ENCODE measurements at places on chromosomes 16 and 17. TPM values are rescaled to one million over a fixed set of nuclear protein-coding genes. Genes with fewer than 3 reads are reported as not detected.

GRCh38 chr17:40645291-40645690 lies 2.3 kb downstream of the SMARCE1 start:
- H3K27me3 ChIP-seq: no peaks in the 10 kb centered on the region
- DNase-seq: no peak
- H3K27ac ChIP-seq: no peak overlapping the region
- no peak overlapping the region for H3K4me3 ChIP-seq

DNA sequence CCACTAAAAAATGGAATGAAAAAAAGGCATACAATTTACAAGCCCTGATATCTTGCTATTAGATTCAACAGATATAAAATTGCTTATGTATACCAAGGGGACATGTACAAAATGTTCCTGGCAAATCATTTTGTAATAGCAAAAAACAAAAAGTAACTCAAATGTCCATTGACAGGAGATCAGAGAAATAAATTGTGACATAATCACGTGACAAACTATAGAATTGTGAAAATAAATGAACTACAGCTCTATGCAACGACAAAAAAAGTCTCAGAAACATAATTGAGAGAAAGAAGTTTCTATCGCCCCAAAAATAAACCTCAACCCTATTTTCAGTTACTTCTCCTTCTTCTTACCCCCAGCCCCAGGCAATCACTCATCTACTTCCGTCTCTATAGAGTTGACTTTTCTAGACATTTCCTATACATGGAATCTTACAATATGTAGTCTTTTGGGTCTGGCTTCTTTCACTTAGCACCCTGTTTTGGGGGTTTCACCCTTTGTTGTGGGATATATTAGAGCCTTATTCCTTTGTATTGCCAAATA lies 12.1 kb upstream of the ACE start:
- H3K36me3 ChIP-seq: no peaks in the 10 kb centered on the region
- H3K4me3 ChIP-seq: no peak overlapping the region
- H3K27me3 ChIP-seq: no peaks in the 10 kb centered on the region
- no peaks in the 10 kb centered on the region for H3K4me1 ChIP-seq
- no peak overlapping the region for H3K27ac ChIP-seq

DNA sequence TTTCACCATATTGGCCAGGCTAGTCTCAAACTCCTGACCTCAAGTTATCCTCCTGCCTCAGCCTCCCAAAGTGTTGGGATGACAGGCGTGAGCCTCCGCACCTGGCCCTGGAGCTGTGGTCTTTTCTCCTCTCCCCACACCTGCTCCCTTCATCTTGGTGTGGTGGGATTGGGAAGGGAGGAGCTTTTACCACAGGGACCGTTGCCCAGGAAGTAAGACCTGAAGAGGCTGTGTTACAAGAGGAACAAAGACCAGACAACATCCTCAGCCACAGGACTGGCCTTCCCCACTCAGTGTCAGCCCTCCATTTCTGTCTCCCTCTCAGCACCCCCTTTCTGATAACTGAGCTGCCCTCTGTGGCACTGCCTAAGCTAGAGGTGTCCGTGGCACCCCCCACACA lies 9.4 kb upstream of the C17orf113 start:
- DNase-seq: no peak
- H3K4me1 ChIP-seq: peaks cover 6% of the 10 kb centered on the region
- no peak overlapping the region for H3K27ac ChIP-seq
- H3K4me3 ChIP-seq: no peak overlapping the region
- H3K27me3 ChIP-seq: peaks cover 19% of the 10 kb centered on the region
- H3K36me3 ChIP-seq: no peaks in the 10 kb centered on the region

The DBNDD1 gene
- 5.3 TPM for total RNA-seq

The STH gene
- total RNA-seq: not detected

The CD300A gene
- 2.5 TPM for total RNA-seq

- no peaks in the 10 kb centered on the region for H3K36me3 ChIP-seq
- H3K27ac ChIP-seq: peak overlapping the region; percentile 20
- H3K4me1 ChIP-seq: peaks cover 50% of the 10 kb centered on the region
- no peak overlapping the region for H3K4me3 ChIP-seq
- no peaks in the 10 kb centered on the region for H3K27me3 ChIP-seq
- DNase-seq: no peak
Measured at GRCh38 chr16:82756283-82756599, 129.5 kb downstream of the CDH13 start.

DNA sequence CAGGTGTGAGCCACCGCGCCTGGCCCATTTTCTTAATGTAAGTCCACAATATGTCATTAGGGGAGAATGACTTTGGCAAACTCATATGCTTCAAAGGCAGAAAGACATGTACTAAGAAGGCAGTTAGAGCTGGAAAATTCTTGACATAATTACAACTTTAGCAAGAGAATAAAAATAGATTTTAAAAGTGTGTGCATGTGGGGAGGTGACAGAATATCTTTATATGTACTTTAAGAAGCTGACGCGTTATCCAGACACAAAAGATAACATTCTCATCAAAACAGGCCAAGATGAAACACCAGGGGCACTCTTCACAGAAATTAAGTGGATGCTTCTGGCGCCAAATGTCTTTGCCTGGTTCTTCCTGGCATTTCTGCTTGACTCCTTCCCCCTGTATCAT lies 28.2 kb downstream of the GJC1 start:
- peaks cover 4% of the 10 kb centered on the region for H3K36me3 ChIP-seq
- H3K27me3 ChIP-seq: no peaks in the 10 kb centered on the region
- H3K4me3 ChIP-seq: no peak overlapping the region
- DNase-seq: no peak
- peaks cover 69% of the 10 kb centered on the region for H3K4me1 ChIP-seq

GRCh38 chr17:49218941-49219913 lies 8.7 kb downstream of the ABI3 start:
- peak; percentile 43 for DNase-seq
- H3K36me3 ChIP-seq: no peaks in the 10 kb centered on the region
- H3K4me3 ChIP-seq: no peak overlapping the region
- H3K4me1 ChIP-seq: peaks cover 62% of the 10 kb centered on the region
- peak overlapping the region; percentile 80 for H3K27ac ChIP-seq

DNA sequence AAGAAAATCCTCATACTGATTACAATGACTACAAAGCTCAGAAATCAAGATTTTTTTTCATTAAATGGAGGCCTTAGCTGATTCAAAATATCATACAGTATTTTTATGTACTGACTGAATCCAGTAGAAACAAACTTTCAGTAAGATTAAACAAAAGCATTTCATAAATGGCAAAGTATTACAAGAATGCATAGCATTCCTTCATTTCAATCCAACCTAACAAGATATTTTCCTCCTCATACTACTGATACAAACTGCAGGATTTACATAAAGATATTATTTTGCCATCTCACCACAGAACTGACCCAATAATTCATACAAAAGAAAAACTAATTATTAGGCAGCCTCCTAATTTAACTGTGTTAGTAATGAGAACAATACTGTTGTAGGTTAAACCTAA lies 6.2 kb upstream of the KANSL1 start:
- no peak overlapping the region for H3K27ac ChIP-seq
- H3K4me1 ChIP-seq: peaks cover 9% of the 10 kb centered on the region
- no peaks in the 10 kb centered on the region for H3K27me3 ChIP-seq
- H3K36me3 ChIP-seq: no peaks in the 10 kb centered on the region

- H3K27ac ChIP-seq: no peak overlapping the region
- peaks cover 11% of the 10 kb centered on the region for H3K4me1 ChIP-seq
- H3K4me3 ChIP-seq: no peak overlapping the region
- no peak for DNase-seq
- H3K27me3 ChIP-seq: no peaks in the 10 kb centered on the region
Measured at GRCh38 chr17:29170682-29171081, 9.5 kb downstream of the MYO18A start.

GRCh38 chr17:73551759-73552158 lies 92.5 kb downstream of the SDK2 start:
- H3K27me3 ChIP-seq: no peaks in the 10 kb centered on the region
- no peak overlapping the region for H3K27ac ChIP-seq
- H3K4me1 ChIP-seq: peaks cover 5% of the 10 kb centered on the region
- no peak overlapping the region for H3K4me3 ChIP-seq
- H3K36me3 ChIP-seq: no peaks in the 10 kb centered on the region

- no peak overlapping the region for H3K27ac ChIP-seq
- no peak for DNase-seq
- no peaks in the 10 kb centered on the region for H3K36me3 ChIP-seq
- H3K27me3 ChIP-seq: no peaks in the 10 kb centered on the region
Measured at GRCh38 chr16:27289669-27290068, 21.1 kb upstream of the NSMCE1 start.

DNA sequence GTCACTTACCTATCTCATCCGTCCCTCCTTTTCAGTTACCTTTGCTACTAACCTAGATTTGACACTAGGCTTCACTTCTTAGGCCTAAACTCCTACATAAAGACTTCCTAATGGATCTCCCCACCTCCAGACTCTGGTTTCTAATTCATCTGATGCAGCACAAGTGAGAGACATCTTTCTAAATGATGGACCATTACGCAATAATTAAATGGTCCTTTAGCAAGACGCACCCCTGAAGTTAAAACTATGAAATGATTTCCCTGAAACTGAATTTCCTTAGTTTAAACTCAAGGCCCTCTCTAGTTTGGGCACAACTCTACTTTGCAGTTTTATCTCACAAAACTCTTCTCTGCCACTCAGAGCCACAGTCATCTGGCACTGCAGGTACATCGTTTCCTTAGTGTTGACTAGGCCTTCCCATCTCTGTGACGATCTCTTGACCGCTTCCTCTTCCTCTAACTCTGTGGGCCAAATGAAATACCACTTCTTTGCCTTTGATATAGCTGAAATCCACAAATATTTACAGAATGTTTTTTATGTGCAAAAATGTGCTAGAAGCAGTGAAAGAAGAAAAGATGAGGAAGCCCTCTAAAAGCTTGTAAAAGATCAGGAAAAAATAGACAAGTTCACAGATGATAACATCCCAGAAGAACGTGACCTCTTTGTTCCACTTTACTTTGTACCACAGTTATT lies 3.3 kb downstream of the SYNRG start:
- H3K36me3 ChIP-seq: peaks cover 9% of the 10 kb centered on the region
- no peaks in the 10 kb centered on the region for H3K27me3 ChIP-seq
- peaks cover 13% of the 10 kb centered on the region for H3K4me1 ChIP-seq
- no peak overlapping the region for H3K27ac ChIP-seq
- no peak overlapping the region for H3K4me3 ChIP-seq

- H3K27me3 ChIP-seq: no peaks in the 10 kb centered on the region
- H3K4me3 ChIP-seq: no peak overlapping the region
- no peaks in the 10 kb centered on the region for H3K36me3 ChIP-seq
- H3K27ac ChIP-seq: no peak overlapping the region
Measured at GRCh38 chr17:12545877-12546513, 119.7 kb upstream of the MYOCD start.

- H3K36me3 ChIP-seq: no peaks in the 10 kb centered on the region
- H3K27ac ChIP-seq: no peak overlapping the region
- peaks cover 10% of the 10 kb centered on the region for H3K4me1 ChIP-seq
- H3K4me3 ChIP-seq: no peak overlapping the region
Measured at GRCh38 chr16:82753821-82754220, 127.1 kb downstream of the CDH13 start.
